ENCODE measurements at places on chromosomes 11 and 22.
A peak's percentile ranks its signal among the peaks of the same experiment; 100 is the strongest.

DNA sequence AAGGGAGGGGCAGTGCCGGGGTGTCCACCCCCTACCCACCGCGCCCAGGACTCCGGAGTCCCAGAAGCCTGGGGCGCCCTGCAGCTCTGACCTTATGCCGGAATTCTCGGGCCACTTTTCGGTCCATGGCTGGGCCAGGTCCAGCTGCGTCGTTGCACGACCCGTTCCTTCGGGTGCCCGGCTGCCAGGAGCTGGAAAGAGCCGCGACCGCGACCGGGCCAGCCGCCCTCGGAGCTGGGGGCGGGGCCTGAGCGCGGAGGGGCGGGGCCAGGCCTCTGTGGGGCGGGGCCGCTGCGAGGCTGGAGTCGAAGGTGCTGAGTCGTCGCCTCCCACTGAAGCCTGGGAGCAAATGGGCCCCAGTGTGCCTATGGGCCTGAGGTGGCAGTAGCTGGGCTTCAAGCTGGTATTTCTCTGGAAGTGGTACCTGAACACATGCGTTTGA lies at the start of gene USH1C:
TSS of gene USH1C (minus strand) at position 236 of the 442 bp plus-strand sequence. CDS start at position 127, 109 bp downstream.
- no peak for DNase-seq

DNA sequence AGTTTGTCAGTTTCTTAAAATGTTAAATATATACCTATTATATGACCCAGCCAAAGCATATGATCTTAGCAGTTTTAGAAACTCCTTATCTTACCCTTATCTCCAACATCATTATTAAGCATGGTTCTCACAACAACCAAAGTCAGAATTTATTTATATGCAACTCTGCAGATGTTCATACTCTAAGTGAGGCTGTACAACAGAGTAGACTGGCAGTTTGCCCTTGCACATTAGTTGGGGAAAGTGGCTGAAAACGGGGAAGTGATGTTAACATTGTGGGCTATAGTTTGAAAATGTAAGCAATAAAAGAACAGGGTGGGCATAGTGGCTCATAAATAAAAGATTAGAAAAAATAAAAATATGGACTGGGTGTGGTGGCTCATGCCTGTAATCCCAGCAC lies 49.7 kb downstream of the ATG16L2 start:
- DNase-seq, result no peak

GRCh38 chr22:47032091-47032943 lies 269.9 kb downstream of the TBC1D22A start:
- no peak for DNase-seq

GRCh38 chr11:7657306-7658025 lies 15.8 kb downstream of the CYB5R2 start:
- DNase-seq, result no peak

DNA sequence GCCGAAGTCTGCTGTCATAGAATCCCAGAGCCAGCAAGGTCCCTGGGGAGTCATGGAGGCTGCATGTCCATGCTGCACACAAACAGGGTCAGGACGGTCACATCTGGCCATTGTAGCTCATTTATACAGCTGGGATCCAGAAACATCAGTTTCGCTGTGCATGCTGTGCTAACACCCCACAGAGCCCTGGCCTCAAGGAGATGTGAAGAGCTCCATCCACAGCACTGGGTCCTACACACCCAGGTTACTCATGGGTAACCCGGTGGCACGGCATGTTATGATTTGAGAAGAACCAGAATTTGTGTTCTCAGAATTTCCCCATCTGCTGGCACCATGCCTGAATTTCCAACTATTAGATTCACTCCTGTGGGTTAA lies 146.3 kb upstream of the ARHGAP20 start:
- DNase-seq, result no peak

- no peak for DNase-seq
These were observed 51.4 kb downstream of the PKNOX2 start for GRCh38 chr11:125215976-125216375.

- DNase-seq, result no peak
These were observed 4.4 kb downstream of the TRIOBP start for GRCh38 chr22:37701141-37701786.

GRCh38 chr22:17235149-17235655 lies 16.0 kb upstream of the ADA2 start:
- no peak for DNase-seq

GRCh38 chr11:61293867-61294716 lies 1.0 kb downstream of the VWCE start:
- no peak for DNase-seq

DNA sequence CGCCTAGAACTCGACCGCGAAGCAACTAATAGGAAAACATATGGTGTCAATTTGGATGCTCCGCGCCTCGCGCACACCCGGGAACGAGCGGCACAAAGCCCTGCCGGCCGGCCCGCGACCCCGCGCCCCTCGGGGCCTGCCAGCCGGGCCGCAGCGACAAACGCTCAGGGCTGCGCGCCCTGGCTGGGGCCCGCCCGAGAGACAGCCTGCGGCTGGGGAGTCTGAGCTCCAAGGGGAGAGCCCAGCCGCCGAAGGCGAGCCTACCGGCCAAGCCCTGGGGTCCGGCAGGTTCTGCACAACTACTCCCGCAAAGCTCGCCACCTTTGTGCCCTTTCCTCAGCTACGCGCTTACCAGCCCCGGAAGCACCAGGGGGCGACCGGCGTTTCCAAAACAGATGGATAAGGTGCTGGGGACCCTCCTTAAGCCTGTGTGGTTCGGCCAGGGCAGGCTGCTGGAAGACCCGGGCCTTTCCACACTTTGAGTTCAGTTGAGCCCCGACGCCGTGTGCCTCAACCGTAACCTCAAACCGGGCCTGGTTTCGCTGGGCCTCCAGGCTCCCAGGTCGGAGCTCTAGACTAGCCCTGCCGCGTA lies 6.0 kb downstream of the PAX6 start:
- no peak for DNase-seq

GRCh38 chr11:9222654-9223053 lies 42.5 kb downstream of the DENND5A start:
- DNase-seq, result no peak

GRCh38 chr11:20075627-20076026 lies 84.6 kb downstream of the DBX1 start:
- no peak for DNase-seq

DNA sequence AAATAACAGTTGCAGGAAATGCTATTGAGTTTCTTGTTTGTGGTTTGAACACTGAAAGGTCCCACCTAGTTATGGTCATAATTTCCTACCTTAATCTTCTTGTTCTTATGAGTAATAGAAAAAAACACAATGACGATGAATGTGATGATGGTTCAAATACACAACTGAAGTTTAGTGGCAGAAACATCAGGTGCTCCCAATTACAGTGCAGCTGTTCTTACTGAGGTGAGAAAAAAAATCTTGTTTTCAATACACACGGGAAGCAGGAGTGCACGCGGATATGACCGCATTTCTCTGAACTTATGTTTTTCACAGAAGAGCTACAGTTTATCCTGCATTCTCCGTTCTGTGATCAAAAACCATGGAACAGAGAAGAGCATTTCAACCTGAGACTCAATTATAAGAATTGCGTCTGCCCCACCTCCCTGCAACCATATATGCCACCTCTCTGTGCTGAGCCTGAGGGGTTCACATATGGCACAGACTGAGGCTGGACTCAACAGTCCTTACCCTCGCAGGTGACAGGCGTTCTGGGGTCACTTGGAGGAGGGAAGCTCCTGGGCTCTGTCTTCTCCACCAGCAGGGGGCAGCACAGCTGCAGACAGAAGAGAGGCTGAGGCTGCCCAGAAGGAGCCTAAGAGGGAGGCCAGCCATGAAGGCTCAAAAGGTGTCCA lies 99.7 kb upstream of the IGLL5 start:
- DNase-seq, result peak; percentile 25

DNA sequence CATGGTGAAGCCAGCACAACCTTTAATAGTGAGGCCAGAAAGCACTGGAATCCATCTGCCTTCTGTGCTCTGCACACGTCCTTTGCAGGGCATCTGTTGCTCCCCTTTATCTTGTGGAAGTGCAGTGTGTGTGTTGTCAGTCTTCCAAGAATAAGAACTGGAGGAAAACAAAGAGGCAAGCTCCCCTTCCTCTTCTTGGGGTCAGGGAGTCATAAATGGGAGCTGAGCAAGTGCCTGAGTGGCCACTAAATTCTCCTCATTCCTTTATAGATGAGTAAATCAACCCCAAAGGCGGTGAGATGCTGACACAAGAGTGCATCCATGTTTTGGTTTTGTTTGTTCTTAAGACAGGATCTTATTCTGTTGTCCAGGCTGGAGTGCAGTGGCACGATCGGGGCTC lies 38.3 kb downstream of the WT1 start:
- no peak for DNase-seq

DNA sequence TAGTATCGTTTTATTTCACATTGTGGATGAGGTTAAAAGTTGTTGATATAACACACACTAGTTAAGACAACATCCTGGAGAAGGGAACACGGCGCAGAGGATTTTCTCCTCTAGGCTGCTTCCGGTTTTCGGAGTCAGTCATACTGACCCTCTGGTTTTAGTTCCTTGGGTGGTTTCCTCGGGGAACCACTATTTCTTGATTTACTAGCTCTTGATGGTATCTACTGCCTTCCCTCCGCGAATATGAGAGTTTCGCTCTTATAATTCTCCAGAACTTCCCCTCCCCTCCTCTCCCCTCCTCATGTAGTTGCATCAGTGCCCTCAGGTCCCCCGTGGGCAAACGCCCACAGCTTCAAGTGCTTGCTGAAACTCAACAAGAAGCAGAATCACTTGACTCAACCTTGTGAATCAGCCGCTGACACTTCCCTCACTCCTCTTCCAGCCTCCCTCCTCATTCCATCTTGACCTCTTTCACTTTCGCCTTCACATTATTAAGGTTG lies 15.9 kb upstream of the APOBEC3A start:
- no peak for DNase-seq

- DNase-seq, result no peak
These were observed 8.0 kb upstream of the B3GNT6 start for GRCh38 chr11:77026221-77026620.

GRCh38 chr11:62542111-62542745 lies 4.4 kb downstream of the AHNAK start:
- DNase-seq, result no peak

GRCh38 chr11:67251841-67252240 lies 14.4 kb upstream of the GRK2 start:
- DNase-seq, result no peak

DNA sequence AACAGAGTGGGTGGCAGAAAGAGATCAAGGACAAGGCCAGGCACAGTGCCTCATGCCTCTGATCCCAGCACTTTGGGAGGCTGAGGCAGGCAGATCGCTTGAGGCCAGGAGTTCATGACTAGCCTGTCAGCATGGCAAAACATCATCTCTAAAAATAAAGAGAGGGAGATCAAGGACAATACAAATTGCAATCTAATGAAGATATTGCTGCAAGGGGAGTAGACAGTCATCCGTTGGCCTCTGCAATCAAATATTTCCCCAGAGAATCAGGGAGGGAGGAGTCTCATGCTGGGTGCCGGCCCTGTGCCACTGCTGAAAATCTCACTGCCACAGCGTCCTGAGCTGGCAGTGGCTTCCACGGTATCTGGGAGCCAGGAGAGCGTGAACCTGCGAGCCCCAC lies 19.4 kb upstream of the IL17RA start:
- no peak for DNase-seq

- no peak for DNase-seq
These were observed 276.2 kb downstream of the METTL15 start for GRCh38 chr11:28384418-28384817.

DNA sequence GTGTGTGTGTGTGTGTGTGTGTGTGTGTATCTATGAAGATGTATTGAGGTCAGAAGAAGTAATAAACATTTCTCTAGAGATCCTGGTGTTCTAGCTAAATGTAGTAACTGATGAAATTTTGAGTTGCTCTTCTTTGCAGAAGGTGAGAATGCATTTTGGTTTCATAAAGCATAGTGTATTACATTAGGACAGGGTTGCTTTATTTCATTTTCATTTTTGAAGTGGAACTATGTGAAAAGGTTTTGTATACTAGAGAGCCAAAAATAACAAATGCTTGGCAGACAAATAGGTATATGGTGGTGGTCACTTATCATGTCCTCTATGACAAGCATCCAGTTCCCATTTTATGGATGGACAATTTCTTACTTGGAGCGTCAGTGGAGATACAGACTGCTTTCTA lies 99.0 kb downstream of the CASP12 start:
- DNase-seq, result no peak

GRCh38 chr11:14445542-14446530 lies 53.8 kb downstream of the COPB1 start:
- no peak for DNase-seq

DNA sequence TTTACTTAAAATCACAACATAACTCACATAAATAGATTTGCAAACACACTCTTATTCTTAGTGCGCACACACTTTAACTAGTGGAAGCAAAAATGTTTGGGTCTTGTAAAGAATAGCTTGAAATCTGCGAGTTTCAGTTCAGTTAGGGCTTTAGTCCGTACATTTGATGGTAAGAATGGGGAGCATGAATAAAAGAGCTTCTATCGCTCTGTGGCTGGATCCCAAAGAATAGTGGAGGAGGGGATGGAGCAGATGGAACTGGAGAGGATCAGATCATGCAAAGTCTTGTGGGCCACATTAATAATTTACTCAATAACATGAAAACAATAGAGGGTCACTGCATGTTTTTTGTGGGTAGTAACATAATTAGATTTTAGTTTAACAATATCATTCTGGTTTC lies 44.3 kb downstream of the DNHD1 start:
- no peak for DNase-seq

GRCh38 chr11:47986219-47986618 lies 5.9 kb downstream of the PTPRJ start:
- DNase-seq, result no peak

GRCh38 chr22:18056807-18057474 lies 20.8 kb upstream of the PEX26 start:
- no peak for DNase-seq

GRCh38 chr11:794766-795633 lies 3.1 kb downstream of the SLC25A22 start:
- DNase-seq, result no peak

DNA sequence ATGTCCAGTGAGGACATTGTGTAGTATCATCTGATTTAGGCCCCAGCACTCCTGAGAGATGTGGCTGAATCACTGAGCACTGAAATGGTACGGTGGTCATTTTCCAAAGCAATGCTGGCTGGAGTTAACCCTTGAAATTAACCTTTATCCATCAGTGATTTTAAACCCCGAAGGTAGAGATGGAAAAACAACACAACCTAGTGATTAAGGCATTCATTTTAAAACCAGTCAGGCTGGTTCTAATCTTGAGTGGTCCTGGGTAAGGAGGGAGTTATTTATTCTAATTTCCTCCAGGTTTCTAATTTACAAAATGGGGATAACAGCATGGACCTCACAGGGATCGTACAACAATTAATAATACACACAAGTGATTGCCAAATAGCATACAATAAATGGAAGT lies 6.6 kb upstream of the CSNK2A3 start:
- no peak for DNase-seq

GRCh38 chr11:4607781-4608666 lies at the start of gene TRIM68:
Gene TRIM68 (minus strand): TSS chr11:4608231. CDS start chr11:4605504, 2,727 bp downstream.
- DNase-seq, result peak; percentile 85

GRCh38 chr11:73969991-73970800 lies 12.4 kb downstream of the UCP2 start:
- DNase-seq, result no peak

All from Panc1 (cell line).